ENCODE measurements at places on chromosomes 11 and 22.

GRCh38 chr22:47146941-47147340, 384.5 kb downstream of the TBC1D22A start:
- DNase-seq, result no peak

- DNase-seq, result no peak
Observed at GRCh38 chr11:16182553-16182952, 173.8 kb downstream of the SOX6 start.

- no peak for DNase-seq
Observed at GRCh38 chr22:36833073-36833472, 16.2 kb upstream of the PVALB start.

GRCh38 chr11:57913715-57914704, 109.7 kb upstream of the OR9Q1 start:
- DNase-seq, result no peak

DNA sequence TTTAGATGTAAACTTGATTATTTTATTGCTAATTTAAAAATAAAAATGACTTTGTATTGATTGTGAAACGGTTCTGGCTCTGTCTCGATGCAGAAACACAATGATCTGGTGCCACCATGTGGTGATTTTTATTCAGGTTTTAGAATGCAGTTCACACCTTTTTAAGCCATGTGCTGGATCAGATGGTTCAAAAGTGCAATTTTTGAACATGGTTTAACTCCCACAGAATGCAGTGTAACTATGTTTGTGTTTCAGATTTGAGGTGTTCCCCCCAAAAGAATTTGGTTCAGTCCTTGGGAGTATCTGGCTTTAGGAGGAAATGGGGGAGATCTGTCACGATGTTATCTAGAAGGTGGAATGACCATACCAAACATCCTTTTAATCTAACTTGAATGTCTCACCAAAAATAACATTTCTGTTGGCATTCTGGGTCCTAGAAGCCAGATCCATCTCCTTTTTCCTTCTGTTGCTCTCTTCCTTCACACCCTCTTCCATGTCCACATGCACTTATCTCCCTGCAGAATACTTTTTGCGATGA, 7.9 kb downstream of the MRPL16 start:
- DNase-seq, result peak; percentile 10

DNA sequence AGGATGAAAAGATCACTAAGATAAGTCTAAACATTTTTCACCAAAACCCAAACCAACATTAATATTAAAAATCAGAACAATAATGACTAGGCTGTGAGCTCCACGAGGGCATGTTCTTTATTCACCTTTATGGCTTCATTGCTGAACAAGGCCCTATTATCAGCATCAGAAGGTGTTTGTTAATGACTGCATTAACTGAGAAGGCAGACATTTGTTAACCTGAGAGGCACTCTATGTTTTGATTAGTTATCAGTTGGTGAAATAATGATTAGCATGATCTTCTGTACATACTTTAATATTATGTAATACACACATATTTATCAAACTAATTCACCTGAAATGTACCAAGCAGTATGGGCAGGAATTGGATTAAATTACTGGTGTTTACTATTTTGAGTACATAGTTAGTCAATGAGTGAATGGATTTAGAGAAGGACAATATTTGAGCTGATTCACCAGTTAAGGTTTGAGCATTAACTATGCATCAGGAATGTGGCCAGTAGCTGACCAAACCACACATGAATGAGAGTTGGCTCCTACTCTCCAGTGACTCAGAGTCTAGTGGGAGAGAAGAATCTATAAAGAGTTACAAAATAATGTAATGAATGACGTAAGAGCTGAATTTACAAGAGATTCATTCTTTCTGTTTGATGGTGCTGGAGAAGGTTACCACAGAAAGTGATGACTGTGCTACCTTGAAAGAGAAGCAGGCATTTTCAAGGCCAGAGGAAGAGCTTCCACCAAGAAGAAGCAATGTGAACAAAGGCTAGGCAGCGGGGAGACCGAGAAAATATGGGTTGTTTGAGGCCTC, 6.7 kb downstream of the IL18 start:
- DNase-seq, result no peak

DNA sequence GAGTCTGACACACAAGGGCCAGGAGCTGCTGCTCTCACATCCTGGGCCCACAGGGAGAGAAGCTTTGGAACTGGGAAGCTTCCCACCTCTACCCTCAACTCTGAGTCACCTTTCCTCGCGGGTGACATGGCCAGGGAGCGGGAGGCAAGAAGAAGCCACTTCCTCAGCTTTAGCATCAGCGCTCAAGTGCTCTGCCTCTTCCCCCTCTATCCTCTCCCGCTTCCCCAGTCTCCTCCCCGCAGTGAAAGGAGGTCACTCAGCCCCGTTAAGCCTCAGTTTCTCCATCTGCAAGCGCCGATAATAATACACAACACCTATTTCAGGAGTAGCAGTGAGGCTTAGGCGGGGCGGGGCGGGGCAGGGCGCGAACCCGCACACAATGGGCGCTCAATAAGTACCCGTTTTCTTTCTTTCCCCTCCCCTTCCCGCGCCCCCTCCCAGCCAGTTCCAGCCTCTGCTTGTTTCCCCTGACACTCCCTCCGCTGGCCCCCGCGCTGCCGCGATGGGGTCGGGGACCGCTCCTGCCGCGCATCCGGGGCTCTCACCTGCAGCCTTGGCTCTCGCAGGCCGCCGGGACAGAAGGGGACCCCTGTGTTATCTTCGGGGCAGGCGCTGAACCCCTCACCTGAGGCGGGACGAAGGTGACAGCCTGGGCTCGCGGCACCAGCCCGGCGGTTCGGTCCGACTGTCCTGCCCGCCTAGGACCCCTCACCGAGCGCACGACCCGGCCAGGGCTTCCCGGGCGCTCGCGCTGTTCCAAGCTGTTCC, 892 bp downstream of the GDPD5 start:
- DNase-seq, result no peak

- no peak for DNase-seq
Observed at GRCh38 chr11:67251841-67252240, 14.4 kb upstream of the GRK2 start.

- no peak for DNase-seq
Observed at GRCh38 chr11:35414311-35414710, 5.0 kb downstream of the SLC1A2 start.

GRCh38 chr11:46480909-46481308, 89.3 kb upstream of the CHRM4 start:
- no peak for DNase-seq

GRCh38 chr22:41702763-41703162, 3.5 kb downstream of the MEI1 start:
- DNase-seq, result no peak

GRCh38 chr11:57349491-57350274, 11.5 kb downstream of the P2RX3 start:
- peak; percentile 21 for DNase-seq

DNA sequence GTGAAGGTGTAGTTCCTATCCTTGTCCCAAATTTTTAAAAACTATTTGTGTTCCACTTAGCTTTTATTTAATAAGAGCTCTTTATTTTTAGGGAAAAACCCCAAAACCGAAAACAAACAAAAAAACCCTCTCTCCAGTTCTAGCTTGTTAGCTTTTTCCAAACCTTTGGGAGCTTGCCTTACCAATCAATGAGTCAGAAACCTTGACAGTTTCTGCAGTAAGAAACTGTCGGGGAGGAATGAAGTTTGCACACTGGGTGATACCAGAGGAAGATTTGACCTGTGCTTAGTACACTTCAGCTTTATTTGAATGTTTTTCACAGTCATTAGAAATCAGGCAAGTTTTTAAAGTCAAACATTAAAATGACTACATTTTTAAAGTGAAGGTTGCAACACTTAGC, 105.0 kb downstream of the FAT3 start:
- DNase-seq, result no peak

DNA sequence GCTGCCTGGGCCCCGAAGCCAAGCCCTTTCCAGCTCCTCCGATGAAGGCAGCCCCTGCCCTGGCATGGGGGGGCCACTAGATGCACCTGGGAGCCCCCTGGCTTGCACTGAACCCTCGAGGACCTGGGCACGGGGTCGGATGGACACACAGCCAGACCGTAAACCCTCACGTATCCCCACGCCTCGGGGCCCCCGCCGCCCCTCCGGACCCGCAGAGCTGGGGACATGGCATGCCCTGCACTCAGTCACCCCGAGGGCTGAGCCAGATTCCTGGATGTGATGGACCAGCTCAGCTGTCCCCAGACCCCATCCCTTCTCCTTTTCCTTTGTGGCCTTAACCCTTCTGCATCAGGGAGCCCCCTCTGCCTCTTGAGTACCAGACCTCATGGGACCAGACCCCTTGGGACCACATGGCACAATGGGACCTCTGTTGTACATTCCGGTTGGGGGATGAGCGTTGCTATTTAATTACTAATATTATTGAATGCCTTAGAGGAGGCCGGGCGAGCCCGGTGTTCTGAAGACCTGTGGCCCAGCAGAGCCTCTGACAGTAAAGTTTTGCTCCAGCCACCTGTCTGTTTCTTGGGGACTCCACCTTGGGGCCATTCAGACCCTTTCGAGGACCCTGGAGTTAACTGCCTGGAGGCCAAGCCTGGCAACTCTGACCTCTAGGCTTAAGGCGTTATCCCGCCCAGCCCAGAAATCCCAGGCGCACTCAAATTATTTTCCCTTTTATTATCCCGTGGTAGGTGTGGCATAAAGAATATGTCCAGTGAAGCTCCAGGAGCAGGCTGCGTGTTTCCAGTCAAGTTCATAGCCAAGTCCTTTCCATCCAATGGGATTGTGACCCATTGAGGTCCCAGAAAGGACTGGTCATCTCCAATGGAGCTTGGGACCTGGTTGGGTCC, 3.0 kb downstream of the RASL10A start:
- no peak for DNase-seq

GRCh38 chr22:24180316-24181087, 785 bp upstream of the SUSD2 start:
- no peak for DNase-seq

DNA sequence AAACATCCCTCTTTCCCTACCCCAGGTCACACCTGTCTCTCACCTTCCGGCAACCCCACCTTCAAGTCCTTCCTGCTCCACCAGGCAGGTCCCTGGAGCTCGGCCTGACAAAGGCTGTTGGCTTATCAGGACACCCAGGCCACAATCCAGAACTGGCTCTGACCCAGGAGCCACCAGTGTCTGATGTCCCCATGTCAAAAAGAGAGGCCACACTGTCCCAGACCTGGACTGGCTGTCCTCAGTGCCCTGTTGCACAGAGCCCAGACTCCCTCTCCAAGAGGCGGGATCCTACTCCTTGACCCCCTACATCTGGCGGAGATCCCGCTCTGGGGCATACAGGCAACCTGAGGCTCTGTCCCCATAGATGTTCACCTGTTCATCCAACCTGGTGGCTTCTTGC, 116.0 kb downstream of the MN1 start:
- DNase-seq, result no peak

GRCh38 chr11:944711-945470, 19.2 kb downstream of the AP2A2 start:
- no peak for DNase-seq

GRCh38 chr22:40261783-40262182, 84.1 kb downstream of the TNRC6B start:
- DNase-seq, result no peak

GRCh38 chr11:660281-660680, 23.2 kb downstream of the DRD4 start:
- DNase-seq, result no peak

DNA sequence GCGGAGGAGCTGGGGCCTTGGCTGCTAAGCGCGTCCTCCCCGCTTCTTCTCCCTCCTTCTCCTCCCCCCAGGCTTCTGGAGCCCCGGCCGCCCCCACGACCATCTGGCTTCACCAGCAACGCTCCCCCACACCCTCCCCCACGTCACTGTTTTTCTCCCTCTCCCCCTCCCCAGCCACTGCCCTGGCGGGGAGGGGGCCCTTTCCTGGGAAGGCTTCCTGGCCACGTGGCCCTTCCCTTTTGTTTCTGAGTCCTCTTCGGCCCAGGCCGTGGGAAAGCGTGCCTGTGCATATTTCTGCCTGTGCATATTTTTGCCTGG, 27.7 kb downstream of the RTN4R start:
- no peak for DNase-seq

DNA sequence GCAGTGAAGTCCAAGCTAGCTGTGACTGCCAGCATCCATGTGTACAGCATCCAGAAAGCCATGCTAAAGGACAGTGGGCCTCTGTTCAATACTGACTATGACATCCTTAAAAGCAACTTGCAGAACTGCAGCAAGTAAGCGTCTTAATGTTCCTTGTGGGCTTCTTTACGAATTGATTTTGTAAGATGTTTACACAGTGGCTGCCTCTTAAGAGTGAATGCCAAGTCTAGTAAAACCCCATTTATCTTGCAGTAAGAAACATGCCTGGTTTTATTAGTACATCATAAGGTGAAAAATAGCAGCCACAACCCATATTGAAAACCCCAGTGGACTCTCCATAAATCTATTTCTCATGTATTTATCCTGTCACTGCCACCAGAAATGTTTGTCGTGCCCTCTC, 20.5 kb downstream of the POLD3 start:
- no peak for DNase-seq

DNA sequence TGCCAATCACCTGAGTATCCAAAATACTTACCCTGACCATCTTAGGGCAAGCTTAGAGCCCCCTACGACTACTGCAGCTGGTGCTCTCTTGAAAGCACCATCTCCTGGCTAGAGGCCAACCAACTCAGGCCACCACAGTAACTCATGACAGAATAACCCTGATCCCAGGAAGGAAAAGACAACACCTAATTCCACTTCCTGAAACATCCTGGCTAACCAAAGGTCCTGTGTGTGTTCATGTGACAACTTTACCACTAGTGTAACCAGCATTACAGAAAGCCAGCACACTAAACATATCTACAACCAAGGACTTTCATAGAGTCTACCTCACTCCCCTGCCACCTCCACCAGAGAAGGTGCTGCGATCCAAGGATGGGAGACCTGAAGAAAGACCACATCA, 17.4 kb upstream of the TMEM45B start:
- no peak for DNase-seq

DNA sequence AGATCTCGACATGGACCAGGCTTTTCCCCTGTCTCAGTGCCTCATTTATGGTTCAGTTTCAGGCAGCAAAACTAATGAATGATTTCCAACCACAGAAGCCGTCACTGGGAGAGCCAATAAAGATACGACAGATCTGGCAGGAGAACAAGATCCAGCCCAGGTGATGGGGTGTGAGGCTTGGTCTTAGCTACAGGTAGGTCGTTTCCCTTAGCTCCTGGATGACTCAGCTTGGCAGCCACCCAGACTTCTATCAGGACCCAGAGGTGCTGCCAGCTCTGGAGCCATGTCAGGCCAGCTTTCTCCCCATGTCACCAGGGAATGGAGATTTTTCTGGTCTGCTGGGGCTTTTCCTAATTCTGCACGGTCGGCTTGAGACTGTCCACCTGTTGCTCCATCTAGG, 36.3 kb upstream of the APOBEC3A start:
- DNase-seq, result no peak

GRCh38 chr22:37525746-37526350, 6.6 kb upstream of the CARD10 start:
- DNase-seq, result no peak

DNA sequence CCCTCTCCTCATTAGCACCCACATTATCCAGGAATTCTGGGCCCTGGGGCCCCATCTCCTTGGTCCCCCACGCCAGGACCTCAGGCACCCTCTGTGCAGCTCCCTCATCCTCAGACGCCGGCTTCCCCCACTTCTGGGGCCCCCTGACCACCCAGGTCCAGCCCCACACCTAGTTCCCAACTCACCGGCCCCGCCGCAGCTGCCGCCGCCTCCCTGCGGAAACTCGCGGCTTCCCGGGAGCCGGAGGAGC, at the start of gene PCSK7:
Gene PCSK7, minus strand, starts transcription at position 232 of the 250 bp plus-strand sequence. CDS start 2,229 bp downstream, outside the sequence.
- no peak for DNase-seq

- DNase-seq, result no peak
Observed at GRCh38 chr11:123428116-123428715, 1.9 kb upstream of the GRAMD1B start.
